ENCODE measurements at places on chromosomes 5 and 9.
A peak's percentile ranks its signal among the peaks of the same experiment; 100 is the strongest.

- peak; percentile 48 for DNase-seq
Observed at GRCh38 chr5:171586436-171586835, 167.0 kb downstream of the FGF18 start.

DNA sequence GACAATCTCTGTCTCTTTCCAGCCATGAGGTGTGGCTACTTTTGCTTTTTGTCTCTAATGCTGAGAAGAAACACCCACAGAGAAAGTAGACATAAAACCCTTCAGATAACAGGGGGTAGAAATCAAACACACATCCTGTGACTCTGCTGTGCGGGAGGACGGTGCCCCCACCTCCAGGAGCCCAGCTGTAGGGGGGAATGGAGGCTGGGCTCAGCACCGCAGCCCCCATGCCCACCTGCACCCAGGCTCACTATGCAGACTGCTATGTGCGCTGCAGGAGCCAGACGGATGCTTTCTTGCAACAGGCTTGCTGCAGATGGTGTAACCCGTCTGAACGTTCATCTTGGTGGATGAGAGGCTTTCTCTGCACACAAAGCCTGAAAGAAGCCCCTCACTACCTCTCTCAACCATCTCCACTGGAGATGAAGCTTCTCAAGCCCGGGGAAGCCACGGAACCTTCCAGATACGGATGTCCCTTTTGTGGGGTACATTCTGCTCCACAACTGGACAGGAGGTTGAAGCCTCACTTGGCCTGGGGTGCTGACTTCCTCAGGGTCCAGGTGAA lies 207.2 kb downstream of the GADD45G start:
- DNase-seq: no peak

GRCh38 chr9:126228111-126228780 lies 98.4 kb upstream of the MVB12B start:
- DNase-seq: no peak

DNA sequence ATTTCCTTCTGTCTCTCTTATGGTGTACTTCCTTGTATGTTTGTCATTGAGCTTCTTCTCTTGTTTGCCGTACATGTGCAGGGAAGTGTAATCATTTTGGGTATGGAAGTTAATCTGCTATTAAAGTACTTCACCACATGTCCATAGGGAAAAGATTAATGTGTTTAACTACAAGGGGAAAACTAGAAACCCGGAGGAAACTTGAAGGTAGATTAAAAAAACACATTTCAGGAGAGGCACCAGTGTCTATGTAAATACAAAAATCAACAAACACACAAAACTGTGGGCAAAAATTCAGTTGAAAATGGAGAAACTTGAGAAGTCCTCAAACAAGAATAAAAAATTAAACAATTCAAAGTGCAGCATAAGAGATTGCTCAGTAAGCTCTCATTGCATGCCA lies 166.4 kb downstream of the PBX3 start:
- peak; percentile 34 for DNase-seq

DNA sequence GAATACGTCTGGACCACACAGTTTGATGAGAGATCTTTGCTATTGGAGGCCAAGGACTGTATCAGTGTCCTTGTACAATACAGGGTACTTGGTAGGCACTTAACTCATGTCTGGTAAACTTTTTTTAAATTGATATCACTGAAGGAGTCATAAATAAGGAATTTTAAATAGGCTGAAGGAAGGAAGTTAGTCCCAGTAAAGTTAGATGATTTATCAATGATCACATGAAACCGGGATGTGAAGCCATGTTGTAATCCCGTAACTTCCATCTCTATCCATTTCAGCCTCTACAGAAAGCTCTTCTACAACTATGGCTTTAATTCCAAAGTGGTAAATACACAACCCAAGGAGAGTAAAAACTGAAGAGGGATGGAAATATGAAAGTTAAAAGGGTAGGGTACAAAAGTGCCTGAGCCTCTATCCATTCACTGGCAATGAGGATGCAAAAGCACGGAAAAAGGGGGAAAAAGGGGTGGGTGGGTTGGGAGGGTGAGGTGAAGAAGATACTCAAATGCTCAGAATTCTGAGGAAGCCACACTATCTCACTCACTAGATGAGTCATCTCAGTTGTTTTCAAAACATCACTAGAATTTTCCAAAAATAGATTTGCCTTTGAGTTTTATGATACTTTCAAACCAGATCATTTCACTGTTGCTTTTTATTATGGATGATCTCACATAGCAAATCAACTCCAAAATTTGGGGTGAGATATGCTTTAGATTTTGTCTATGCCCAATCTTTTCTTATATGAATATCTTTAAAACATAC lies 1053.5 kb downstream of the NR2F1-AS1 start:
- peak; percentile 20 for DNase-seq

- peak; percentile 4 for DNase-seq
Observed at GRCh38 chr5:119019949-119020348, 31.6 kb upstream of the DTWD2 start.

GRCh38 chr9:98024702-98025101 lies 31.8 kb upstream of the NANS start:
- DNase-seq: peak; percentile 91

GRCh38 chr9:1128046-1128445 lies 77.9 kb downstream of the DMRT2 start:
- DNase-seq: no peak

DNA sequence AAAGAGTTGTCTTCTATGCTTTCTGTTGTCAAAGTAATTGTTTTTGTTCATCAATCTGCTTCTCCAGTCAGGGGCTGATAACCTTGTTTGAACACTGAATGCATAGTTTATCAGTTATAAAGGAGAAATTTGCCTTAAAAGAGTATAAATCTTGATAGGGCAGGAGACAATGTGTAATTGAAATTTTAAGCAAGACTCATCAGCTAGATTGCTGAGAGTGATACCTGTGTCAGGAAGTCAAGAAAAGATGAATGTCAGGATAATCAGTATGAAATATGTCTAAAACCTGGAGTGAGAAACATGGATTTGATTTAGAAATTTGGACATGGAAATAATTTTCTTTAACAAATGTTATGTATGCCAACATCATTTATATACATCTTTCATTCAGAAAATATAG lies 1258.1 kb downstream of the EFNA5 start:
- DNase-seq: no peak

- no peak for DNase-seq
Observed at GRCh38 chr9:69571032-69571431, 101.1 kb downstream of the APBA1 start.

GRCh38 chr5:76046741-76047140 lies 36.4 kb upstream of the SV2C start:
- DNase-seq: no peak

- DNase-seq: no peak
Observed at GRCh38 chr9:7387840-7388239, 411.7 kb downstream of the DMAC1 start.

GRCh38 chr9:126534431-126535186 lies 79.1 kb upstream of the LMX1B start:
- DNase-seq: no peak

GRCh38 chr5:57751710-57752109 lies 269.1 kb upstream of the ACTBL2 start:
- no peak for DNase-seq

GRCh38 chr5:170606941-170607340 lies 103.1 kb downstream of the KCNIP1 start:
- no peak for DNase-seq

DNA sequence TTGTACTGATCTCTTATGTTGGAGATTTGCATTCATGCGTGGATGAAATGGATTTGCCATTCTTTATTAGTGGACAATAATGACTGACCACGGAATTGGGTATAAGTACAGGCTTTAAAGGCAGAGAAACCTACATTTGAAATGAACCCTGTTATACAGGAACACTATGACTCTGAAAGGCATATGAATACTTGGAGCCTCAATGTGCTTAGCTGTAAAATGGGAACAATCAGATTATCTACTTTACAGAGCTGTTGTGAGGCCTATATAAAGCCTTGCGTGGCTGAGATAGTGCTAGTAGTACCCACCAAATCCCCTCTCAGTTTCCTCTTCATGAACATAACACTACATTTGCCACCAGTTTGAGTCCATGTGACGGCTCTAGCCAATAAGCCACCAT lies 18.9 kb upstream of the MGAT1 start:
- DNase-seq: no peak

- peak; percentile 61 for DNase-seq
Observed at GRCh38 chr5:31825518-31826068, 186.7 kb downstream of the PDZD2 start.

DNA sequence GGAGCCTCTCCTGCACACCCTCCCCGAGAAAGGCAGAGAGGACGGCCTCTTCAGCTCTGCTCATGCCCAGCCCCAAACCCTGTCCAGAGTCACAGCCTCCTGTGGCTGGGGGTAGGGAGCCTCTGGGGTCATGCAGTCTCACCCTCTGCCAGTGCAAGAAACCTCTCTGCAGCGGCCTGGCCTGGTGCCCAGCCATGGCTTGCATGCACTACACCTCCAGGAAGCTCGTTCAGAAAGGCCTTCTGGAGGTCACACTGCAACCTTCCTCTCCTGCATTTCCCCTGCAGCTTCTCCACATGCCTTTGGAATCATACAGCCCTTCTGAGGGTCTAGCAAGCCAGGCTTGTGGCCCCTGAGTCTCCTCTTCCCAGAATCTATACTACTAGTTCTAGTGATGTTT lies 17.9 kb downstream of the CSF1R start:
- peak; percentile 34 for DNase-seq

GRCh38 chr5:179345433-179346321 lies at the start of gene ADAMTS2:
Gene ADAMTS2, minus strand, starts transcription at chr5:179345461. Its CDS starts 133 bp downstream, at chr5:179345328.
- no peak for DNase-seq

- peak; percentile 61 for DNase-seq
Observed at GRCh38 chr9:23123048-23123632, 676.5 kb downstream of the DMRTA1 start.

- no peak for DNase-seq
Observed at GRCh38 chr9:93950619-93951601, 4.2 kb downstream of the BARX1 start.

DNA sequence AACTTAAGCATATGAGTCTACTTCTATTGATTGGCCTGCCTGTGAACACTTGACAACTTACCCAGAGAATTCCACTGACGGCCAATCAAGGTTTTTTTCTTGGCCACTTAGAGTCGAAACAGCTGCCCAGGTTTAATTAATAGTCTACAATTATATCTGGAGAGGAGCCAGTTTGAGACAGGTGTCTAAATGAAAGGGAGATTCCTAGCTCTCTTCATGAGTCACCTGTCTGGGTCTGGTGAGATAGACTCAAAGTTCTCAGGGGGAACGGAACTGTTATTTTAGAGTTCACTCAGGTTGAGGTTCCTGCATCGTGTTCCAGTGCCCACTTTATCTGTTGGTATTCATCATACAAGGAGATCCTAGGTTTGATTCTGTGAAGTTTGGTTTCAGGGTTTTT lies 111.0 kb downstream of the CD180 start:
- DNase-seq: peak; percentile 78

- DNase-seq: no peak
Observed at GRCh38 chr9:36832164-36832795, 201.8 kb downstream of the PAX5 start.

GRCh38 chr5:10588779-10589447 lies 25.0 kb downstream of the ANKRD33B start:
- no peak for DNase-seq

- no peak for DNase-seq
Observed at GRCh38 chr9:105833271-105833975, 139.1 kb downstream of the TMEM38B start.

DNA sequence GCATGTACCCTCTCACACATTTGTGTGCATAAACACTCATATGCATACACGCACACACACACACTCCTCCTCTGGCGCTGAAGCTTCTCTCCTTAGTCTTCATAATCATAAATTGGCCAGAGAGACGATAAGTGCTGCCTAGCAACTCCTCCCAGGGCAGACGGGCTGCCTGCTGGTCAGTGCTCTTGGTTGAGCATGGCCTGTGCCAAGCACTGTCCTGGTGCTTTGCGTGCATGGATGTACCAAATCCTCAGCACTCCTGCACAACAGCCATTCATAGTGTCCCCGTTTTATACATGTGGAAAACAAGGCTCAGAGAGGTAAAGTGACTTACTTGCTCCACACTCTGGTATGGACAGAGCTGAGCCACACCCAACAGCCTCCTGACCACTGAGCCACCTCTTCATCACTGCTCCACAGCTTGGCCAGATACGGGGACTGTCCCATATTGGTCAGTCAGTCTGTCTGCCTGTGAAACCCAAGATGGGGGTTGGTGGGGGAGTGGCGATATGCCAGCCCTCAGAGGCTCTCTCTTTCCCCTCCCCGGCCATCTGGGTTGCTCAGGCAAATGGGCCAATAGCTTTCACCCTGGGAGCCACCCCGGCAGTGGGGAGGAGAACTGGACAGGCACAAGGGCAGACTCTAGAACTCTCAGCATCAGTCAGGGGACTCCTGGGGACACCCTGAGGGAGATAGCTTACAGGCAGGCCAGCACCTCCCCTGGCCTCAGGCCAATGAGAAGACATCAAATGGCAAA lies 64.3 kb upstream of the GARNL3 start:
- no peak for DNase-seq

- DNase-seq: no peak
Observed at GRCh38 chr5:32419791-32420190, 24.7 kb downstream of the ZFR start.

- no peak for DNase-seq
Observed at GRCh38 chr5:168740811-168741213, 161.6 kb upstream of the PANK3 start.

GRCh38 chr5:140246378-140247122 lies 56.4 kb downstream of the PFDN1 start:
- DNase-seq: no peak

GRCh38 chr9:112719696-112720095 lies 1.8 kb upstream of the INIP start:
- DNase-seq: no peak

DNA sequence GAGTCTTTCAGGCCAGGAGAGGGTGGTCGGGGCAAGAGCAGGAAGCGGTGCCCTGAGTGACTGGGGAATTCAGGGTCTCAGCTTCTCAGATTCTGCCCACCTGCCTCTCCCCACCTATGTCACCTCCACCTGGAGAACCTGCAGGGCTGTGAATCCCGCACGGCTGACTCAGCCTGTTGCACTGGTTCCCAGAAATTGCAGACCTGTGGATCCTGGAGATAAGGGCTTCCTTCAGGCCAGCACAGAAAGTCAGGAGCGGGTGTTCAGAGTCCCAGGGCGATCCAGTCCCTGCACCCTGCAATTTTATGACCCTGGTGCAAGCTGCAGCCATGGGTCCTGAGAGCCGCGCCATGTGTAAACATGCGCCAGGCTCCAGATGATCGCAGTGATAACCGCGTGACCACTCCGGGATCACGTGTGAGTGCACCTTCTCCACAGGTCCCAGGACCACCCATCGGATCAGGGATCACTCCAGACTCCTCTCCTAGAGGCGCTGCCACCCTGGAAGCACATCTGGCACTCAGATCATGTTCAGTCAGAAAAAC lies 17.8 kb downstream of the IRX4 start:
- DNase-seq: no peak

GRCh38 chr5:87114631-87115030 lies 153.1 kb upstream of the RASA1 start:
- no peak for DNase-seq

DNA sequence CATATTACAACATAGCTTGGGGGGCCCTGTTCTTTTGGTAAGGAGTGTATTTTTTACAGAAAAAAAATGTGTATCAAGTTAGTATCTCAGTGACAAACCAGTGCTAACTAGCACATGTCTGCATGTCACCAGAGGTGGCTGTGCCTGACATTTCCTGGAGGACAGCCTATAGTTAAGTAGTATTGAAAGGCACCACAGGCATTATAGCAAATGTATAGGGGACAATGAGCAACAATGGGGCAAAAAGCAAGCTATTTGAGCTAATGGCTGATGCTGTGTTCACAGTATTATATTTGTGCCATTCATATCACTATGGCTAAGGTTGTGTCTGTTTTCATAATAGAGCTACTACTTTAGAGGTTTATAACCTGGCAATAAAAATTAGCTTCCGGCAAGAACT lies 1644.0 kb downstream of the MAT2B start:
- DNase-seq: no peak

GRCh38 chr5:125112196-125112595 lies 365.8 kb upstream of the ZNF608 start:
- DNase-seq: peak; percentile 8

All from DMS53 (cell line).